A549 treated with CpdA at 1 μM for 4 hours (cell line): ENCODE measurements at places on chromosomes 7 and 10. TPM values are rescaled to one million over a fixed set of nuclear protein-coding genes. Genes with fewer than 3 reads are reported as not detected.

CAV1 gene
- 400 to 482 TPM (median 451 TPM) in 5 replicates for total RNA-seq

OPALIN gene
- total RNA-seq = not detected in 5 replicates

KCNMA1 gene
- 38.6 to 89.6 TPM (median 81.0 TPM) in 5 replicates for total RNA-seq

TMEM196 gene
- total RNA-seq = not detected in 5 replicates

PAX2 gene
- total RNA-seq = 0.15 to 0.32 TPM (median 0.23 TPM) in 5 replicates

SERPINE1 gene
- 712 to 895 TPM (median 757 TPM) in 5 replicates for total RNA-seq

NUTM2A gene
- total RNA-seq = 0.07 to 0.16 TPM (median 0.10 TPM) in 4 of 5 replicates, not detected in the other

COL13A1 gene
- 0.41 to 0.57 TPM (median 0.43 TPM) in 5 replicates for total RNA-seq

SEMA4G gene
- total RNA-seq = 8.7 to 10.3 TPM (median 9.3 TPM) in 5 replicates

ANLN gene
- total RNA-seq = 54.3 to 88.4 TPM (median 62.2 TPM) in 5 replicates

XRCC2 gene
- total RNA-seq = 3.9 to 8.3 TPM (median 5.3 TPM) in 5 replicates

BHLHA15 gene
- total RNA-seq = 0.41 to 0.81 TPM (median 0.52 TPM) in 4 of 5 replicates, not detected in the other

CCDC3 gene
- total RNA-seq = 0.57 to 0.94 TPM (median 0.89 TPM) in 5 replicates

FAM25C gene
- 1.2 to 4.7 TPM (median 1.8 TPM) in 3 of 5 replicates, not detected in the others for total RNA-seq

LEP gene
- not detected in 5 replicates for total RNA-seq

OR2A1 gene
- total RNA-seq = not detected in 5 replicates

FXYD4 gene
- not detected in 5 replicates for total RNA-seq

HSPA12A gene
- total RNA-seq = 11.9 to 14.6 TPM (median 13.5 TPM) in 5 replicates

PRKCQ gene
- 4.0 to 5.1 TPM (median 4.4 TPM) in 5 replicates for total RNA-seq

PSTK gene
- total RNA-seq = 4.7 to 5.4 TPM (median 5.1 TPM) in 5 replicates

MMD2 gene
- total RNA-seq = not detected in 5 replicates

ANXA8L1 gene
- 80.3 to 122 TPM (median 96.8 TPM) in 5 replicates for total RNA-seq

FGF8 gene
- total RNA-seq = 0.09 to 0.27 TPM in 2 of 5 replicates, not detected in the others

PHYH gene
- total RNA-seq = 28.8 to 38.7 TPM (median 31.2 TPM) in 5 replicates

PTPRZ1 gene
- not detected in 5 replicates for total RNA-seq

FGL2 gene
- total RNA-seq = not detected in 5 replicates

TMEM139 gene
- total RNA-seq = 0.48 to 1.1 TPM (median 1.0 TPM) in 5 replicates
